ENCODE measurements at places on chromosomes 4 and X.

- DNase-seq = no peak
Observed at GRCh38 chrX:27797575-27797974, 10.2 kb upstream of the MAGEB10 start.

DNA sequence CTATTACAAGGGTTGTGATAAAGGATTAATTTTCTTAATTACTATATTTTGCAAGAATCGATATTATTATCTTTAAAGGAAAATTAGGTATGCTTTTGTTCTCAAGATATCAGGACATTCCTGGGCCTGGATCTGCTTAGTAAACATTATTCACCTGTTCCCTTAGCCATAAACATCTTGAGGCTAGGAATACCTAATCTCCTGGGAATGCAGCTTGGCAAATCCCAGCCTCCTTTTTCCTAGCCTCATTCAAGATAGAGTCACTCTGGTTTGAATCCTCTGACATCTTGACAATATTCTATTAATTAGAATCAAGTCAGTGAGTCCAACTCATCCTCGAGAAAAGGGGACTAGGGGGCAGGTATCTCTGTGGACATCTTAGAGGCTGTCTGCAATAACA, 327.1 kb downstream of the STIM2 start:
- no peak for DNase-seq

GRCh38 chrX:111869639-111870034, 6.3 kb upstream of the TRPC5OS start:
- peak; percentile 43 for DNase-seq

DNA sequence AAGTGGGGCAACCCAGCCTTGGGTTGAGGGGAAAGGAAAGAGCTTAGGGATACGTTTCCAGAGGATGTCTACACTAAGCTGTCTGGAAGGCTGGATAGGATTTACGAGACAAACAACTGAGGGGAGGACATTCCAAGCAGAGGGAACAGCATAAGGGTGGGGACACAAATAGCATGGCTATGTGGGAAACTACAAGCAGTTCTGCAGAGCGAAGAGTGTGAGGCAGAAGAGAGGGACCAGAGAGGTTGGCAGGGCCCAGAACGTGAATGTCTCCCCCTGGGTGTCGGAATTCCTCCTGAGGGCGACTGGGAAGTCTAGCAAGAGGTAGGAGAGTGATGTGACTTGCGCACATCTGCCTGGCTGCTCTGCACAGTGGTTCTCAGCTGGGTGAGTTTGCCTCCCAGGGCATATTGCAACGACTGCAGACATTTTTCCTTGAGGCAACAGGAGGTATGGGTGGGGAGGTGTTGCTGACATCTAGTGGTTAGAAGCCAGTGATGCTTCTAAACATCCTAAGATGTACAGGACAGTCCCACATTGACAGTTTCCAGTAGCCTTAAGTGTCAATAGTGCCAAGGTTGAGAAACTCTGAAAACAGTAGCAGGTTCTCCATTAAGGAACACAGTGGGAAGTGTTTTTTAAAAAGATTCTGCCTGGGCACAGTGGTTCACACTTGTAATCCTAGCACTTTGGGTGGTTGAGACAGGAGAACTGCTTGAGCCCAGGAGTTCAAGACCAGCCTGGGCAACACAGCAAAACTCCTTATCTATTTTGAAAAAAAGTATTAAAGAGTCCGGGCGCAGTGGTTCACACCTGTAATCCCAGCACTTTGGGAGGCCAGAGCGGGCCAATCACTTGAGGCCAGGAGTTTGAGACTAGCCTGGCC, 9.2 kb downstream of the NDUFA1 start:
- DNase-seq = peak; percentile 47

DNA sequence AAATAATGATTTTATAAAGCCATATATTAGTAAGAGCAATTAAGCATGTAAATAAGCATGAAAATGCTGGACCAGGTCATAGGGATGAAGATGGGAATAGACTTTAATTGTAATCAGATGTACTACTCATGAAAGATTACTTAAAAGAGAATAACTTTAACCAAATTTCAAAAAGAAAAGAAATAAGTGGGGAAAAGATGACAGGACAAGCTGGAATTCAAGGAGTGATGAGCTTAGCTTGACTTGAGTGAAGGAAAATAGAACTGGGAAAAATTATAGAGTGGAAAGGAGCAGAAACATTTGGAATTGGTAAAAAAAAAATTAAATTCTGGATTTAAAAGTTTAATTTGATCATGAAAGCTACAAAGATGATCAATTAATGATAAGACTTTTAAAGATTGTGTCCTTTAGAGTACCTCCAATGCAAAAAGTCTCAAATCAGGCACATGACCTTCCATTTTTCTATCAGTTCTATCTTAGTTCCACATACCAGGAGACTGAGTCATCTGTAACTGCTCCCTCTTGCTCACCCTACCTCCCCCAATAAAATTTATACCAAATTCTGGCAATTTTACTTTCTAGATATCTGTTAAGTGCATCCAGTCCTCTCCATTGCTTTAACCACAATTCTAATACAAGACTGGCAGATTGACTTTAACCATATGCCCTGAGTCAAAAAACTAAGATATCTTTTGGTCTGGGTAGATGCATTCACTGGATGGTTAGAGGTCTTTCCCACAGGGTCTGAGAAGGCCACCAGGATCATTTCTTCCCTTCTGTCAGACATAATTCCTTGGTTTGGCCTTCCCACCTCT, 56.4 kb upstream of the SLIT2 start:
- DNase-seq = peak; percentile 89

DNA sequence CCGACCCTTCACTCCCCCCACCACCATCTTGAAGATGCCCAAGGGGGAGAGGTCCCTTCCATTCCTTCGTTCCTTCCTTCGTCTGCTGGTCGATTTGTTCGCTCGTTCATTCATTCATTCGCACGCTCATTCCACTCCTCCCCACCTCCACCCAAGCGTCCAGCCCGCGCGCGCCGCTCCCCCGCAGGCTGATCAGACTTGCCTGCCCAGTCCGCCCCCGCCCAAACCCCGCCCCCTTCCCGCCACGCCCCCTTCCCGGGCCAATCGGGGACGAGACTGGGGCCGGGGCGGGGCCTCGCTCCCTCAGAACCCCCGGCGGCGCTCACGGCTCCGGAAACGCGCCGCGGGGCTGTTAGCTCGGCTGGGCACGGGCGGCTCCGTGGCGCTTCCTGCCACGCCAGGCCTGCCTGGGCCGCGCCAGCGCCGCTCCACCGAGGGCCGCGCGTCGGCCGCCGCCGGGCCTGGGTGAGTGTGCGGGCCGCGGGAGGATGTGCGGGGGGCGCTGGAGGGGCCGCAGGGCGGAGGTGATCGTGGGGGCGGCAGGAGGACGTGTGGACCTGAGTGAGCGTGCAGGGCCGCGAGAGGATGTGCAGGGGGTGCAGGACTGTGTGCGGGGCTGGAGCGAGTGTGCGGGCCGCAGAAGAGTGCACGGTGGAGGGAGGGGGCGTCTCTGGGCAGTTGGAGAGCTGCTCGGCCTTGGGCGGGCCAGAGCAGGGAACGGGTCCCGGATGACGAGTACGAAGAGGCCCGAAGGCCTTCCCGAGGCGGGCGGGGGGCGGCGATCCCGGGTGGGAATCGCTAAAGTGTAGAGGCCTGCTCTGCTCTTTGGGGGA, at the start of gene ZNF275:
ZNF275 (plus strand) TSS at position 333 of the 833 bp plus-strand sequence. CDS start 2,527 bp downstream, outside the sequence.
- peak; percentile 79 for DNase-seq

- no peak for DNase-seq
Observed at GRCh38 chrX:30008031-30008430, 207.3 kb upstream of the MAGEB2 start.

DNA sequence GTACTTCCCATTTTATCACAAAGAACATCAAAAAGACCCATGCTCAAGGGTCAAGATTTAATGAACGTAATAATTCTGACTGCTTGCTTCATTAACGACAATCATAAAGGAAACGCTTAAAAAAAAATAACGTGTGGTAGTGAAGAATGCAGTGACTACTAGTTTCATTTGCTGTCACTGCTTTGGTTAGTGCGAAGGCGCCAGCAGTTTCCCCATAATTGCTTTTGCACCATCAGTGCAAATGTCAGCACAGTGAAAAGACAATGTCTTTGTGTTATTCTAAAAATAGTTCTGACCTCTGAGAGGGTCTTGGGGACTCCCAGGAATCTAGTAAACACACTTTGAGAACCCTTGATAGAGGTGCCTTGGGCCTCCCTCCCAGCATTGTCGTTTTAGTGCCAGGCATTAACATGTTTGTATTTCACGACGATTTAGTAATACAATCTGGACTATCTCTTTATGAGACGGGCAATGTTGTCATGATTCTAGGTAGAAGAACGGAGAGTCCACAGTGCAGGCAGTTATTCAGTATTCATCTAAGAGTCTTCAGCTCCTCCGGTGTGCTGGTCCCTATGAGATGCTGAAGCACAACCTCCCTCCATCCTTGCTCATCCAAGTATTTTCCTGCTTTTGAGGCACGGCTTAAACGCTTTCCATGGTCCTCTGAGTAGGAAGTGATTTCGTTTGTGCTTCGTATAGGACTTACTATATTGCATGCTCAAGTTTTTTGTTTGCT, 71.0 kb downstream of the AFF1 start:
- no peak for DNase-seq

GRCh38 chr4:55396308-55397125, 760 bp downstream of the TMEM165 start:
- peak; percentile 58 for DNase-seq

GRCh38 chrX:99480728-99481127, 929.3 kb downstream of the PCDH19 start:
- no peak for DNase-seq

- DNase-seq = no peak
Observed at GRCh38 chr4:62407534-62407933, 1207.4 kb downstream of the ADGRL3 start.

DNA sequence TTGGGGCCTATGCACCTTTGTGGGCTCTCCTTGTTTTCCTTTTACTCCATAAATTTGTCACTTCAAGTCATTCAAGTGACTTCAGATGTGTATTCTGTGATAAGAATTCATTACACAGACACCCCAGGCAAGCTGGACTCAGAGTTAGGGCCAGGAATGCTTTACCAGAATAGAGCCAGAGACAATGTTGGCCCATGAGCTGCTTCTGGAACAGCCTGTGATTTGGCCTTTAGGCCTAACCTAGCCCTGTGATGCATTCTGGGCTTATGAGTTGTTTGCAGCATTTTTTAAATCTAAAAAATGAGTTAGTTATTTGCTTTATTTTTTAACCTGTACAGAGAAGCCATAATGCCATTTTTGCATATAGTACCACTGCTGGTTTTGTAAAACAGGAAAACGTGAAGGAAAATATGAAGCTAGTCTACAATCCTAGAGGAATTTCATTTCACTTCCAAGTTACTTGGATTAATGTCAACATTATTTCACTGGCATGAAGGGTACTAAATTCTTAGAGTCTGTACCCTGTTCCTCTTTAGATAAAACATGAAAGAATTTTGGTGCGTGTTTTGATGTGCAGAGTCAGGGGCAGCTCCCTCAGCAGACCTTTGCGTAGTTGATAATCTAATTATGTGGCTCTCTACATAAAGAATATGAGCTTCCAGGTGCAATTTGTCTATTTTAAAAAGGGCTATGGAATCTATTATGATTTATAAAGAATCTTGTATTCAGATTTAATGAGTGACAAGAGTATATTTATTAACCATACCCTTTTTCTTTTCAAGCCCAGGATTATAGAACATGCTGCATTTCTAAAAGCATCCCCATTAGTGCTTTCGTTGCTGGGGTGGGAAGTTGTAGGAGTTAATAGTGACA, 84.7 kb downstream of the ARHGAP10 start:
- no peak for DNase-seq

GRCh38 chr4:84001876-84002569, 466.1 kb downstream of the GPAT3 start:
- no peak for DNase-seq

DNA sequence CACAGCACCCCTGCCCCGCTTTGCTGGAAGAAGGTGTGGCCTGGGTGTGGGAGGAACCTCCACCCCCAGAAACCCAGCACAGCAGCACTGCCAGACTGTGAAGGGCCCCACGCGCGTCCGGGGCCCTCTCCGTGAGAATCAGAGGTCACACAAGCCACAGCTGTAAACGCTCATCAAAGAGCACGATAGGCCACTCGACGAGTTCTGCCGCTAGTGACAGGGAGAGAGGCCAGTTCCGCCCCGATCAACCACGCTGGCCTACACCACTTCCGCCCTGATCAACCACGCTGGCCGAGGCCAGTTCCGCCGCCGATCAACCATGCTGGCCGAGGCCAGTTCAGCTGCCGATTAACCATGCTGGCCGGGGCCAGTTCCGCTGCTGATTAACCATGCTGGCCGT, 25.9 kb upstream of the ADRA2C start:
- DNase-seq = no peak

- DNase-seq = no peak
Observed at GRCh38 chr4:80878218-80878617, 152.3 kb upstream of the BMP3 start.

DNA sequence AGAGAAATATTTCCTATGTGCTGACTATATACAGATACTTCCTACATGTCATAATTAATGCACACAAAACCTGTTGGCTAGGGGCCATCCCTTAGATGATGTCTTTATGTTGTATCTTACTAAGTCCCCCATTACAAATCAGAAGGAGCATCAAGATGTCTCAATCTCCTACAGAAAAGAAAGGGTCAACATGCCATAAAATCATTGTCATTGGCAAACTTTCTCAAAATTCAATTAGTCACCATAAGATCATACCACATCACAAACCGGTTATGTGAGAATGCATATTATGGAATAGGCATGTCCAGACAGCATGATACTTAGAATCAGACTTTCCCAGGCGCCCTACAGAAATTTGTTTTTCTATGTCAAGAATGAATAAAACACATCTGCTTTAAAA, 175.2 kb upstream of the TET2 start:
- DNase-seq = no peak

DNA sequence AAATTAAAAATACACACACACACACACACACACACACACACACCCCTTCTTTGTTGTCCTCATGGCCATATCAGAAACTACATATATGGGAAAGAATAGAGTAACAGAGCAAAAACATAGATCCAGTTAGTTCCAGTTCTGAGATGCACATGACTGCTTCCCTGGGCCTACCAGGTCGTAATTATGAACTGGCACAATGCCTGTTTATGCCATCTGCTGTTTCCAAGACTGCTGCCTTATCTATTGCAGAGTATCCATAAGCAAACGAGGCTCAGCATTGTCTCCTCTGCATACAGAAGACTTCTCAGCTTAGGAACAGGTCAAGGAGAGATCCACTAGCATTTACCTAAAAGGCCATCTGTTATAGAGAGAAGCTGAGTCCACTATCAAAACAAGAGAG, 789.0 kb downstream of the TECRL start:
- DNase-seq = no peak

GRCh38 chr4:7808752-7809151, 130.9 kb downstream of the AFAP1 start:
- DNase-seq = peak; percentile 69

DNA sequence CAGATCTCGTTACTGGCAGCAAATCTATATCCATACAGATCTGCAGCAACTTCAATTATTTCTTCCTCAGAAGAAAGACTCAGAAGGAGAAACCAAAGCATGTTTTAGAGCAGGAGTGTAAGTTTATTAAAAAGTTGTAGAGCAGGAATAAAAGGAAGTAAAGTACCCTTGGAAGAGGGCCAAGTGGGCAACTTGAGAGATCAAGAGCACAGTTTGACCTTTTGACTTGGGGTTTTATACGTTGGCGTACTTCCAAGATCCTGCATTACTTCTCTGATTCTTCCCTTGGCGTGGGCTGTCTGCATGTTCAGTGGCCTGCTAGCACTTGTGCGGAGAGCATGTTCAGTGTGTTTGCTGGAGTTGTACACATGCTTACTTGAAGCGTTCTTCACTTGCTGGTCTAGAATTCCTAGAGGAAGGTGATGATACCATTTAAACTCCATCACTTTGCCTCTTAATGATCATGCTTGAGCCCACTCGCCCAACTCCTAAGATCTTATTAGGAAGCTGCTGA, 1114.7 kb upstream of the PABPC4L start:
- no peak for DNase-seq
